ENCODE measurements at places on chromosomes 5 and 9. TPM values are rescaled to one million over a fixed set of nuclear protein-coding genes. Genes with fewer than 3 reads are reported as not detected.

RECK gene
- total RNA-seq: 6.1 TPM

CMBL gene
- total RNA-seq: 22.0 TPM

SPATA31D4 gene
- total RNA-seq: not detected

PFN3 gene
- total RNA-seq: not detected

ZNF474 gene
- total RNA-seq: 0.21 TPM

OR1J2 gene
- total RNA-seq: not detected

CNTNAP3B gene
- total RNA-seq: 15.9 TPM

TBC1D2 gene
- total RNA-seq: 8.7 TPM

All from A549 treated with RU486 at 1 μM for 4 hours (cell line).